Chondrocyte (in vitro differentiated cells): ENCODE measurements at places on chromosomes 12 and 14.

DNA sequence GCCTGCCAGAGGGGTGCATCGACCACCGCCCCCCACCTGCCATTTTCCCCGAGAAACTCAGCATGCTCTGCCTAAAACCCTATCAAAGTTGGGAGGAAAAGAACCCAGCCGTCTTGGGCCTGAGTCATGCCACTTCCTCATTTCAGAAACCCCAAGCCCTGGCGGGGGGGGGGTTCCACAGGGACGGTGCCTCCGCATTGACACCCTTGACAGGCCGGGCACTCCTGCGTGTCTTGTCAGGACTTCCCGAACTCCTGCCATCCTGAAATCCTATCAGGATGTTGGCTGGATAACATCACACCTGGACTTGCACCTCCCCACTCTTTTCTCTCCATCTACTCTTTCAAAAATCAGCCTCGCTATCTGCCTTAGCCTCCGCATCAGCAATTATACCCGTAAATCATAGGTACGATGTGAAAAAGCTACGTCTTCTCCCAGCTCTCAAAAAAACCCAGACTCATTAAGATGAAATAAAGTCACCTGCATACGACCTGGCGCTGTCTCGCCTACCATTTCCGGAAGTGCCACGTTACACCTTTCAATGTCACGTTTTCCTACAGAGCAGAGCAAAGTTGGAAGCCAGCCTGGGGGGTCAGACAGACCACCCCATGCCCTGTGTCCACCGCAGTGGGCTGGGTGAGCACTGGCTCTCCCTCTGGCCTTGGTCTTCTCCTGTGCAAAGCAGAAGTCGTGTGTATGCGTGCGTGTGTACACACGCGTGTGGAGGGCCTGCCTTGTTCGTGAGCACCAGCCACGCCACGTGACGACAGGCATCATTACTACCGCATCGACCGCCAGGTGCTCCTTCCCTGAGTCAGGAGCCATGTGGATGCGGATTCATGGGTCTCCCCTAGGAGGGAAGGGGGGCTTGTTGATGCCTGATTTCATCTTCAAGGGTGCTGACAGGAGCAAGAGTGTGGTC, 96.7 kb downstream of the RFLNA start:
- H3K36me3 ChIP-seq = peaks cover 4% of the 10 kb centered on the region
- peak overlapping the region; percentile 32 for H3K4me3 ChIP-seq
- H3K4me1 ChIP-seq = peaks cover 74% of the 10 kb centered on the region
- peak overlapping the region; percentile 97 for H3K27ac ChIP-seq
- no peak for DNase-seq

DNA sequence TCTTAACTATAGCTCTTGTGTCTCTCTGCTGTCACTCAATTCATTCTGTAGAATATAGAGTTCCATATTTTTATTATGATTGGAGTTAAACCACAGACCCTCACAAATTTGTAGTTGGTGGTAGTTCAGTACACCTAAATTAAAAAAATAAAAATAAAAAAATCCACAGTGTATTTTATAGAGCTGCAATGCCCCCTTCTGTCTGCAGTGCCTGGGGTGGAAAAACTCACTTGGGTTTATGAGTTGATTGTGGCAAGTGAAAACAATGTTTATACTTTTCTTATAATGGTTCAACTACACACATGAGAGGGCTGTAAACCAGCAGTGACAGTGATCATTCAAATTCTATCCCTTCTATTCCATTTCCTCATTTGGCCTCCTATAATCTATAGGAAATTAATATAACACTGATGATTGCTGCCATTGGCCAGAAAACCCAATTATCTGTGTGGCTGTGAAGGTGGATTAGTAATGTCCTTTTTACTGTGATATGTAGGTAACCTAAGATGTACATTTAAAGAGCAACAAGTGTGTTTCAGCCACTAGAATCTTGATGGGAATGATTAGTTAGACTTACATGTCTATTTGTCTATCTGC, 166.9 kb upstream of the LRIG3 start:
- peak overlapping the region; percentile 38 for H3K27ac ChIP-seq
- H3K36me3 ChIP-seq = no peaks in the 10 kb centered on the region
- no peak overlapping the region for H3K4me3 ChIP-seq
- DNase-seq = no peak

DNA sequence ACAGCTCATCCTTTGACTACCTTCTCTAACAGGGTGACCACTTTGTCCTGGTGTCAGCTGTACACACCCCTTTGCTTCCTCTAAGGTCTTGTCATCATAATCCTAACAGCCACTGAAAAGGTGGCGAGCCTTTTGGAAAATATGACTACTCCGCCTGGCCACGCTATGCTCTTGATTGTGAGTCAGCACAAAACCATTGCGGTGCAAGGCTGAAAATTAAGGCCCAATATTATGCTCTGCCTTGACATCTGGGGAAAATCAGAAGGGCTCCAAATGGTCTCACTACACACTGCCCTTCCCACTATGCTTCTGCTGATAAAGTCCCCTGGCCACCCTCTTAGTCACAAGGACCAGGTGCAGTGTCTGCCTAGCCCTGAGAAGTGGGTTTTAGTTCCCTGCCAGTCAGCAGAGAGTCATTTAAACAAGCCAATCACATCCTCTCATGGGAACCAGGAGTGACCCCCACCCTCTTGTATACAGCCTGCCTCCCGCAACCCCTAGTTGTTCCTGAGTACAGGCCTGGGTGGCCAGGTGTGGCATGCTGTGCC, 34.3 kb downstream of the FGD6 start:
- H3K27me3 ChIP-seq = no peaks in the 10 kb centered on the region
- H3K4me3 ChIP-seq = no peak overlapping the region
- H3K36me3 ChIP-seq = peaks cover 2% of the 10 kb centered on the region

DNA sequence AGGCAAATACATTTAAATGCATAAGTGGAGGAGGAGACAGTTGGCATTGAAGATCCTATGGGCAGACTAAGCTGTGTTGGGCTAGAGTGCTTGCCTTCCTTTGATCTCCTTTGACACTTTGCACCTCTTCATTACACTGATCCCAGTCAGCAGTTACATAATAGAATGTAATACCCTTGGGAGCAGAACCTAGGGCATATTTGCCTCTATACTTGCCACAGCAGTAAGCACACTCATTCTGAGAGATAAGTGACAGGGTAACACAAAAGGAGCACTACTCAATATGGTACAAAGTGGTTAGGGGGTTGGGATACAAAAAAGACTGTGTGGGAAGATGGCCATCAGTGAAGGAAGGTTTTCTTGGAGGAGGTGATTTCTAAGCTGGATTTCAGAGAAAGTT, 9.0 kb downstream of the MARS1 start:
- H3K27me3 ChIP-seq = no peaks in the 10 kb centered on the region
- H3K27ac ChIP-seq = peak overlapping the region; percentile 75
- no peak overlapping the region for H3K4me3 ChIP-seq
- DNase-seq = no peak

DNA sequence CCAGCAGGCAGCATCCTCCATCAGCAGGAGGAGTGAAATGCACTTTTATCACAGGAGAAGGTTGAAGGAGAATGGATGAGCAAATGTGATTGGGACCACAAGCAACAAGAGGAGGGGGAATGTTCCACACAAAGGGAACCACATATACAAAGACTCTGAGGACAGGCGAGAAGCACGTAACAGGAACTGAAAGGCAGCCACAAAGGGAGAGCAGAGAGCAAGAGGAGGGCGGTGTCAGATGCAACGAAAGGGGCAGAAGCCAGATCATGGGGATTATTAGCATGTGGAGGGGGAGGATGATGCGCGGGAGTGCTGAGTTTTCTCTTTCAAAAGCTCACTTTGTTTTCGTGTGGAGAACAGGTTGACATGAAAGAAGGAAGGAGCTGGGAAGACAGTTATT, 241.1 kb downstream of the SPTSSA start:
- H3K27ac ChIP-seq = no peak overlapping the region
- H3K36me3 ChIP-seq = peaks cover 2% of the 10 kb centered on the region
- no peaks in the 10 kb centered on the region for H3K27me3 ChIP-seq
- peaks cover 6% of the 10 kb centered on the region for H3K4me1 ChIP-seq
- DNase-seq = no peak
- H3K4me3 ChIP-seq = no peak overlapping the region

DNA sequence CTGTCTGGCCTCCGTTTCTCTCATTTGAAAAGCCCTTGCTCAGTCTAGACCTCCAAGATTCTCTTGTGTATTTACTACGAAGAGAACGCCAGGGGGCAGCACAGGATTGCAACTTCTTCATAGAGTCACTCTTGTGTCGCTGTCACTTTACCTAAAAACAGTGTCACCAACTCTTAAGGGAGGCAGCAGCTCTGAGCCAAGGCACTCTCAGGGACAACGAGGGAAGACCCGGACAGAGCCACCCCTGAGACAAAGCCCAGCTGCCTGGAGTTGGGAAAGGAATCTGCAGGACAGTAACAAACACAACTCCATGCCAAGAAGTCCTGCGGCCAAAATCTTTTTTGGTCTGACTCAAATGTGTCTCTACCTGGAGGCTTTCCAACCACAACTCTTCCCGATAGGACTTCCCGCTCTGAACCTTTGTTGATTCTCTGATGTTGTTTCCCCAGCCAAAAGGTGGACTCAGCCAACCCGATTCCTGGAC, 9.6 kb upstream of the RPAP3 start:
- no peak overlapping the region for H3K27ac ChIP-seq
- no peaks in the 10 kb centered on the region for H3K27me3 ChIP-seq
- H3K4me1 ChIP-seq = peaks cover 24% of the 10 kb centered on the region
- DNase-seq = no peak
- H3K36me3 ChIP-seq = no peaks in the 10 kb centered on the region

DNA sequence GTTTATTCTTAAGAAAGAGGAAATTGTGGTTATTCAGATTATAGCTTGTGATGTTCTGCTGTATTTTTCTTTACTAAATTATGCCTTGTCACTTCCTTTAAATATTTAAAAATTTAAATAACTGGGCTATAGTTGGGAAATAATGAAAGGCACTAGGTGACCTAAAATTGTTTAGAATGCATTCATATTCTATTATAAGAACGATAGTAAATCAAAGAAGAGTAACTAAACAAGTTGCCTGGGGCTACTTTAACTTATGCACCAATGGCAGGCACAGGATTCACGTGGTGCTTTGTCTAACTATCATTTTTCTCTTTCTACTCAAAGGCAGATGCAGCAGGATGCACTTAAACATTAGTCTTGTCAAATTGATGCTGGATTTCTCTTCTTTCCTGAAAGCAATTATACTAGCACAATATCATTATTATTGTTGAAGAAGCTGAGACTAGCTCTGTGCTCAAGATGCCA, 190.7 kb upstream of the PPFIA2 start:
- H3K36me3 ChIP-seq = no peaks in the 10 kb centered on the region
- H3K27ac ChIP-seq = no peak overlapping the region
- H3K4me1 ChIP-seq = no peaks in the 10 kb centered on the region
- no peak overlapping the region for H3K4me3 ChIP-seq

GRCh38 chr12:77122236-77122635, 56.9 kb upstream of the E2F7 start:
- H3K36me3 ChIP-seq = no peaks in the 10 kb centered on the region
- peak overlapping the region; percentile 97 for H3K27ac ChIP-seq
- DNase-seq = no peak
- H3K4me3 ChIP-seq = no peak overlapping the region

- H3K4me3 ChIP-seq = no peak overlapping the region
- DNase-seq = no peak
- no peaks in the 10 kb centered on the region for H3K36me3 ChIP-seq
- H3K4me1 ChIP-seq = no peaks in the 10 kb centered on the region
- peaks cover 13% of the 10 kb centered on the region for H3K27me3 ChIP-seq
Observed at GRCh38 chr14:57979376-57980048, 113.6 kb upstream of the SLC35F4 start.

DNA sequence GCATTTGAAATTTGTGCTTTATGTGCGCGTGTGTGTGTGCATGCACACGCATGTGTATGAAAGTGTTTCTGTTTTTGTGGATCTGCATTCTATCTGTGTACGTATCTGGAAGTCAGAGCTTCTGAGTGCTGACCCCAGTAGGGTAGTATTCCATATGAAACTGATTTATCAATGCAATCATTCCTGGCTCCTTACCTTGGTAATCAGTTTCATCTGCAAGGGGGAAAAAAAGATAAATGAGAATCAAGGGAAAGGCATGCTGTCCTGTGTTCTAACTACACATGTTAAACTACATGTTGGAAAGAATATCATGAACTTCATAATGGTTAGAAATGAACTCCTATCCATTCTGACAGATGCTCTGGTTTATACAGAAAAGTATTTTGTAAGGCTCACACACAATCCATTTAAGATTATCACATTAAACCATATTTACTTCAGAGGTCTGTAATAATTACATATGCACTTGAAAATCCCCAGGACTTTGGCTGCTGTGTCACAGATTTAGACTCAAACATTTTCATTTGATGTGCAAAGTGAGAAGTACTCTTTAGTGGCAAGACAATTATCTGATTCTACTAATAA, 276.1 kb upstream of the LMO3 start:
- no peak overlapping the region for H3K4me3 ChIP-seq
- no peak for DNase-seq
- no peaks in the 10 kb centered on the region for H3K36me3 ChIP-seq
- H3K4me1 ChIP-seq = no peaks in the 10 kb centered on the region

DNA sequence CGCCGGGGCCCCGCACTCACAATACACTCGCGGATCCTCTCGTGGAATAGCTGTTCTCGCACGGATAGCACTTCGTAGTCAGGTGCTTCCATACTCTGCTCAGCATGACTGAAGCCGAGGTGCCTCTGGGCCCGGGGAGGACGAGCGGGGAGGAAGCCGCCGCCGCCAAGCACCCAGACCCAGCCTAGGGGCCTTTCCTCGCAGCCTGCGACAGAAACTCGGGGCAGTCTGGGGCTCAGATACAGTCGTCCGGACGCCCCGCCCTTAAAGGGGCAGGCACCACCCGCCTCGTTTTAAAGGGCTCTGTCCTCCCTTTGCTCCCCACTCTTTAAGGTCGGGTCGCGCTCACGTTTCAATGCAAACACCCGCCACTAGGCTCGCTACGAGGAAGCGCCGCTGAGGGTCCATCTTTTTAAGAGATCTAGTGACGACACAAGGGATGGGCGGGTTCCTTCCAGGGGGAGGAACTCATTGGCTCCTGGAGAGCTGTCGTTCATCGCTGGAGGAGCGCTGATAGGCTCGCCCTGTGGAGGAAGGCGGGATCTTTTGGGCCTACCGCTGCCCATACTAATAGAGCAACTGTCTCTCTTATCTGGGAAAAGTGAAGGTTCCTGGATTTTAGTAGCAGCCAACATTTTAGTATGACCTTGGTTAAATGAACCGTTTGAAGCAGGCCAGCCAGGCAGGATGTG, at the start of gene LMBR1L:
TSS of gene LMBR1L (minus strand) at position 384 of the 692 bp plus-strand sequence. CDS start at position 92, 292 bp downstream.
- H3K36me3 ChIP-seq = no peaks in the 10 kb centered on the region
- H3K27ac ChIP-seq = peak within 1 kb of the TSS; percentile 97
- peaks cover 26% of the 10 kb centered on the region for H3K4me1 ChIP-seq
- H3K27me3 ChIP-seq = no peaks in the 10 kb centered on the region
- H3K4me3 ChIP-seq = peak within 1 kb of the TSS; percentile 97
- DNase-seq = peak; percentile 97

- DNase-seq = no peak
- H3K4me3 ChIP-seq = no peak overlapping the region
- no peaks in the 10 kb centered on the region for H3K36me3 ChIP-seq
- peaks cover 12% of the 10 kb centered on the region for H3K27me3 ChIP-seq
- H3K27ac ChIP-seq = no peak overlapping the region
Observed at GRCh38 chr14:59588101-59588500, 11.5 kb upstream of the CCDC175 start.

- no peaks in the 10 kb centered on the region for H3K36me3 ChIP-seq
- H3K4me1 ChIP-seq = peaks cover 4% of the 10 kb centered on the region
- no peak for DNase-seq
- peaks cover 6% of the 10 kb centered on the region for H3K27me3 ChIP-seq
- H3K4me3 ChIP-seq = no peak overlapping the region
Observed at GRCh38 chr14:99177886-99178835, 93.8 kb downstream of the BCL11B start.

- H3K27ac ChIP-seq = no peak overlapping the region
- H3K27me3 ChIP-seq = no peaks in the 10 kb centered on the region
- peaks cover 40% of the 10 kb centered on the region for H3K4me1 ChIP-seq
- H3K4me3 ChIP-seq = no peak overlapping the region
Observed at GRCh38 chr14:95231966-95232633, 74.8 kb upstream of the DICER1 start.
